ENCODE measurements at places on chromosomes 1 and 21.

DNA sequence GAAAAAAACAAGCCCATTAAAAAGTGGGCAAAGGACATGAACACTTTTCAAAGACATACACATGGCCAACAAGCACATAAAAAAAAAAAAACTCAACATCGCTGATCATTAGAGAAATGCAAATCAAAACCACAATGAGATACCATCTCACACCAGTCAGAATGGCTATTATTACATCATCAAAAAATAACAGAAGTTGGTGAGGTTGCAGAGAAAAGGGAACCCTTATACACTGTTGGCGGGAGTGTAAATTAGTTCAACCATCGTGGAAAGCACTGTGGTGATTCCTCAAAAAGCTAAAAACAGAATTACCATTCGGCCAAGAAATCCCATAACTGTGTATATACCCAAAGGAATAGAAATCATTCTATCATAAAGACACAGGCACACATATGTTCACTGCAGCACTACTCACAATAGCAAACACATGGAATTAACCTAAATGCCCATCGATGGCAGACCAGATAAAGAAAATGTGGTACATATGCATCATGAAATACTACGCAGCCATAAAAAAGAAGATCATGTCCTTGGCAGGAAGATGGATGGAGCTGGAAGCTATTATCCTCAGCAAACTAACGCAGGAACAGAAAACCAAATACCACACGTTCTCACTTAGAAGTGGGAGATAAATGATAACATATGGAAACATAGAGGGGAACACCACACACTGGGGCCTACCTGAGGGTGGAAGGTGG is 70.1 kb downstream of the INTS7 start:
- no peak for DNase-seq

GRCh38 chr1:206012086-206012859 is 9.1 kb upstream of the RAB7B start:
- no peak for DNase-seq

GRCh38 chr1:234862944-234863515 is 253.1 kb upstream of the IRF2BP2 start:
- DNase-seq = peak; percentile 56

GRCh38 chr1:41661428-41662060 is 177.1 kb upstream of the EDN2 start:
- DNase-seq = no peak

GRCh38 chr1:230002164-230002803 is 64.8 kb upstream of the GALNT2 start:
- DNase-seq = no peak

GRCh38 chr1:228938537-228938901 is 203.2 kb downstream of the RHOU start:
- DNase-seq = no peak

GRCh38 chr1:13807209-13807608 is 107.2 kb downstream of the PRDM2 start:
- DNase-seq = peak; percentile 24

- no peak for DNase-seq
Measured at GRCh38 chr21:40461008-40461407, 385.9 kb downstream of the DSCAM start.

DNA sequence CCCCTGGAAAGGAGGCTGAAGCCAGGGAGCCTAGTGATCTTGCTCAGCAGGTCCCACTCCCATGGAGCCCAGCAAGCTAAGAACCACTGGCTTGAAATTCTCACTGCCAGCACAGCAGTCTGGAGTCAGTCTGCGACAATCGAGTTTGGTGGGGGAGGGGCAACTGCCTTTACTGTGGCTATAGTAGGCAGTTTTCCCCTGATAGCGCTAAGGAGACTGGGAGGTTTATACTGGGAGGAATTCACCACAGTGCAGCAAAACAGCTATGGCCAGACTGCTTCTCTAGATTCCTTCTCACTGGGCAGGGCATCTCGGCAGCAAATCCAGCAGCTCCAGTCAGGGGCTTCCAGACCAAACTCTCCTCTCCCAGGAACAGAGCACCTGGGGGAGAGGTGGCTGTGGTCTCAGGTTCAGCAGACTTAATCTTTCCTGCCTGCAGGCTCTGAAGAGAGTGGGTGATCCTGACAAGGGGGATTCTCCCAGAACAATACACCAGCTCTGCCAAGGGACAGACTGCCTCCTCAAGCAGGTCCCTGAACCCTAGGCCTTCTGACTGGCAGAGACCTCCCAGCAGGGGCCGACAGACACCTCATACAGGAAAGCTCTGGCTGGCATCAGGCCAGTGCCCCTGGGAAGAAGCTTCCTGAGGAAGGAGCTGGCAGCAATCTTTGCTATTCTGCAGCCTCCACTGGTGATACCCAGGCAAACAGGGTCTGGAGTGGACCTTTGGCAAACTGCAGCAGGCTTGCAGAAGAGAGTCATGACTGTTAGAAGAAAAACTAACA is 548.5 kb upstream of the NEGR1 start:
- DNase-seq = no peak

DNA sequence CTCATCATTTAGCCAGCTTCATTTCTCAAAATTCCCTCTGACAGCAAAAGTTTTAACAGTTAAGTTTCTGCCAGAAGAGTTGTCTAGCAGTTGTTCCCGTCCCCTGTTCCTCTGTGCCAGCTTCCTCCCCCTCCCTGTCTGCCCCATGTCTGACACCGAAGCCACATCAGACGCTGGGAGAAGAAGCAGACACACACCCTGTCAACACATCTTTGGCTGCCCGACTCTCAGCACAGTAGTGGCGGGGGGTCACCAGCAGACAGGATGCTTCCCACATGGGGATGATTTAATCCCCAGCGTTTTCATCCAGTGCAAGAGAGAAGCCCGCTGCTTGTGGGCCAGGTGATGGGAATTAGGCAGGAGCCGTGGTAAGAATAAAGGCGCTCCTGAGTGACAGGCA is 379.4 kb upstream of the RUNX1 start:
- DNase-seq = no peak

- peak; percentile 6 for DNase-seq
Measured at GRCh38 chr1:171738911-171739310, 3.0 kb downstream of the VAMP4 start.

DNA sequence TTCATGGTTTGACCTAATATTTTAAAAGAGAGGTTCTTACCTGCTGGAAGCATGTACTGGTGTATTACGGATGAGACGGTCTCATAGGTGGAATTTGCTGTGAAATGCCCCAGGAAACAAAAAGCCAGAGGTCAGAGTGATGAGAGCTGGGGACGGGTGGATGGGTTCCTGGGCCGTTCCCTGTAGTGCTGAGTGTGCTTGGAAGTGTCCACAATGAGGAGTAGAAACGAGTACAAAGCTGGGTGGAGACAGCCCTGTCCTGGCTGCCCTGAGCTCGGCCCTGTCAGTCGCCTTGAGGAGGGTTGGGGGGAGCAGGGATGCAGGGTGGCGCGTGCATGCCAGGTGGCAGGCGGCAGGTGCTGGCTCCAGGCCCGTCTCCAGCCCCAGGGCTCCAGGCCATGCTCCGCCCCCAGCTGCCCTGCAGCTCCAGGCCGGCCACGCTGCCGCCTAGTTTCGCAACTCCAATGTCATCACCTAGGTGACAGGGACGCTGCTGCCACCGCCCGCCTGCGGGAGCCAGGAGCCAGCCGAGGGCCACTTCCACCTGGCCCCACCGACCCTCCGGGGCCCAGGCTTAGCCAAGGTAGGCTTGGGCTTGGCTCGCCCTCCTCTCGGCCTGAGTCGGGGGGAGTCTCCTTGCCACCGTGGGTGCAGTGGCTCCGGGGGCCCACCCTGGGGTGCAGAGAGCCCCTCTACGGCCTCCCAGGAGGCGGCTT is 16.4 kb downstream of the TP73 start:
- DNase-seq = no peak

DNA sequence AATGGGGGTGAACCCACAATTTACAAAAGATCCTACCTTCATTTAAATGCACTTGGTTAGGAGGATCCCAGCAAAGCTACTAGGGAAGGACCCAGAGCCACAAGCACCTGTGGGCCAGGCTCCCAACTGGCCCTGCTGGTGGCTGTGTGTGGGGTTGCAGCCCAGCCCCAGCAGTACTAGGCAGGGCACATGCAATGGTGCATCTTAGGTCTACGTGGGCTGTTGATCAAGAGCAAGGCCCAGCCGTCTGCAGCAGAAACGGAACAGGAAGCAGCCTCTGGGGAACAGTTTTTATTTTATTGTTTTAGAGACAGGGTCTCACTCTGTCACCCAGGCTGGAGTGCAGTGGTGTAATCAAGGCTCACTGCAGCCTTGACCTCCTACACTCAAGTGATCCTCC is 134.1 kb upstream of the RAB4A start:
- DNase-seq = no peak

DNA sequence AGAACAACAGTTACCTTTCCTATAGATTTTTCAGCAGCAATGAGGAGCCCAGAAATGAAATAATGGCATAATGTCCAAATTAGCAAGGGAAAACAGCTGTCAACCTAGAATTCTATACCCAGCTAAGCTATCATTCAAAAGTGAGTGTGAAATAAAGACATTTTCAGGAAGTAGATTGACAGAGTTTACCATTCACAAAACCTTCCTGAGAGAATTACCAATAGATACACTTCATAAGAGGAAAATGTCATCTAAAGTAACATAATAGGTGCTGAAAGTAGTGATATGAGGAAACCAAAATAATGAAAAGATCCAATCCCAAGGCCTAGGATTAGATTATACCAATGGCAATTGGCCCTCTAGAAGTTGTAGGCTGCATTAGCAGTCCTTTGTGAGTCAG is 34.6 kb downstream of the OBSCN start:
- DNase-seq = no peak

DNA sequence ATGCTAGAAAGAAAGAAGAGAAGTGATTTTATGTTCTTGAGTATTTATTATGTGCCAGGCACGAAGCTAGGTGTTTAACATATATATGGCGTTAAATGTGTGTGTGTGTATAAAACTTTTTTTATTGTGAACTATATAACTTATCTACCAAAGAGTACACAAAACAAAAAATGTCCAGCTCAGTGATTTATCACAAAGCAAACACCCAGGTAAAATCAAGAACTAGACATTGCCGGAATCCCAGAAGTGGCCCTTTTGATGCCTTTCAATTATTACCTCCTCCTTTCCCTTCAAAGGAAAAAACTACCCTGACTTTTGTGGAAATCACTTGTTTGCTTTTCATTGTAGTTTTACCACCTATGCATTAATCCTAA is 40.5 kb upstream of the ZNF648 start:
- DNase-seq = no peak

DNA sequence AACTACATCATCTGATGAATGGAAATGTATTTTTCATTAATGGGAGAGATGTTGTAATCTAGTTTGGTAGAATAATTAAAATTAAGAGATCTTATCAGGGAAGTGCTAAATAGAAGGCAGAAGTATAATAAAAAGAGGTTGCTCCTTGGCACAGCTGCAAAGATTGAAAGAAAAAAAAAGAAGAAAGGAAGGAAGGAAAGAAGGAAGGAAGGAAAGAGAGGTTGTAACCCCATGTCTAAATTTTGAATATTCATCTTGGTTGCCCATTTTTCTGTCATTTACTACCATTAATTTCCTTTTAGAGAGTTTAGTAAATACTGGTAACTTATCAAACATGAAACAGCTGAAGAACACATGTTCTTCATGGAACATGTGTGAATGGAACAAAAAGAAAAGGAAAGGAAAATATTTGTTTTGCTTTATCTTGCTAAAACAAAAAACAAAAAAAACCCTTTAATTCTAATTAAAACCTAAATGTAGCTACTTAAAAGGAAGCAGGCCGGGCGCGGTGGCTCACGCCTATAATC is 10.5 kb upstream of the MDM4 start:
- DNase-seq = no peak

GRCh38 chr1:182533896-182534295 is 55.2 kb downstream of the RNASEL start:
- DNase-seq = no peak

DNA sequence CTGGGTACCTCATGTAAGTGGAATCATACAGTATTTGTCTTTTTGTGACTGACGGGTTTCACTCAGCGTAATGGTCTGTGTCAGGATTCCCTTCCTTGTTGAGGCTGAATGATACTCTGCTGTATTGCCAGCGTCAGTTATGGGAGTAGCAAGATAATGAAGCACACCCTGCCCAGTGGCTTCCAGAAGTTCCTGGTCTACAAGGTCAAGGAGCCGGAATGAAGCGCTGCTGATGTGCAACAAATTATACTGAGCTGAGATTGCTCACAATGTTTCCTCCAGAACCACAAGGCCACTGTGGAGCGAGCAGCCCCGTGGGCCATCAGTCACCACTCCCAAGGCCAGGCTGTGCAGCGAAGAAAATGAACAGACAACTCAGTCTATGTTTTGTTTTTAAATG is 24.0 kb upstream of the TDRD10 start:
- DNase-seq = no peak

DNA sequence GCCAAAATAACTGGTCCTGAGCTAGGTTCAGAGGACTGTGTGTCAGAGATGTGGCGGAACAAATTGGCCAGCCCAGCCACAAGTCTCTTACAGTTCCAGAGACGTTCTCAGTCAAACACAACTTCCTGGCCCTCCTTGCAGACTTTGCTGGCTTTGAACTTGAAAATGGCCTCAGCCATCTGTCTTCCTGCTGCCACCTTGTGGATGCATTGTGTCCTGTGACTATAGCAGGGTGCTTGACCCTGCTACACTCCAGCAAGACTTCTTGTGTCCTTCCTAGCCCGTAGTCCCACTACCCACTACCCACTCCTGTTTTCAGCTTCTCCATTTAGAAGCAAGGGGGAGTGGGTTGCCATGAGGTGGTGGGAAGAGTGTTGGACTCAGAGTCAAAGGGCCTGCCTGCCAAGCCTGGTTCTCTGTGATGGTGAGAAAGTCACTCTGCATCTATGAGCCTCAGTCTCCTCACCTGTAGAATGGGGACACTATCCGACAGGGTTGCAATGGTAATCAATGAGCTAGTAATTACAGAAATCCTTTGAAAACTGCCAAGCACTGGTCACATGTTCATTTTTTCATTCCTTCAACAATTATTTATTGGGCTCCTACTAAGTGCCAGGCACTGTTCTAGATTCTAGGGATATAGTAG is 109.9 kb downstream of the IGSF21 start:
- DNase-seq = no peak

DNA sequence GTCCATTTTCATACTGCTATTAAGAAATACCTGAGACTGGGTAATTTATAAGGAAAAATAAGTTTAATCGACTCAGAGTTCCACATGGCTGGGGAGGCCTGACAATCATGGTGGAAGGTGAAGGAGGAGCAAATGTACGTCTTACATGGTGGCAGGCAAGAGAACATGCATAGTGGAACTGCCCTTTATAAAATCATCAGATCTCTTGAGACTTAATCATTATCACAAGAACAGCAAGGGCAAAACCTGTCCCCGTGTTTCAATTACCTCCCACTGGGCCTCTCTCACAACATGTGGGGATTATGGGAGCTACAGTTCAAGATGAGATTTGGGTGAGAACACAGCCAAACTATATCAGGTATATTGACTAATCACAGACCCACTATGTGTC is 370.2 kb upstream of the USP24 start:
- DNase-seq = no peak

- DNase-seq = no peak
Measured at GRCh38 chr21:46264690-46265144, 20.7 kb downstream of the MCM3AP start.

- no peak for DNase-seq
Measured at GRCh38 chr1:57204942-57205787, 218.7 kb downstream of the DAB1 start.

DNA sequence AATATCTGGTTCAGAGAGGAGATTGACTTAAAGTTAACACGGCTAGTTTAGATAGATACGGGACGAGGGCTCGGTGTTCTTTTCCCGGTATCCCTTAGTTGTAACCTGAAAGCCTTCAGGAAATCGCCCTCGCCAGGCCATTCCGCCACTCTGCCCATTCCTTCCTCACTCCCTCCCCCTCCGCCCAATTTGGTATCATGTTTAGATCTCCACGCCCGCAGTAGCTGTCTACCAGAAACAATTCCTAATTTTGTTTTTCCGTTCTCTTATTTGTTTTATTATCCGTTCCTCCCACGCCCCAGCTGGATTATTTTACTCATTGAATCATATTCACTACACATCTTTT is 685 bp upstream of the VAMP4 start:
- DNase-seq = peak; percentile 41

Data from fibroblast of gingiva (primary cell).